B cell (primary cell): ENCODE measurements at places on chromosomes 4 and X. TPM values are rescaled to one million over a fixed set of nuclear protein-coding genes. Genes with fewer than 3 reads are reported as not detected.

HSFX3 gene
- total RNA-seq, result not detected in 2 replicates

TCEAL5 gene
- total RNA-seq, result not detected in 2 replicates

ANTXR2 gene
- total RNA-seq, result 63.0 and 68.8 TPM in 2 replicates

TEC gene
- total RNA-seq, result 8.3 and 11.7 TPM in 2 replicates

NUDT11 gene
- total RNA-seq, result 0.24 TPM in 1 of 2 replicates, not detected in the other

DNA sequence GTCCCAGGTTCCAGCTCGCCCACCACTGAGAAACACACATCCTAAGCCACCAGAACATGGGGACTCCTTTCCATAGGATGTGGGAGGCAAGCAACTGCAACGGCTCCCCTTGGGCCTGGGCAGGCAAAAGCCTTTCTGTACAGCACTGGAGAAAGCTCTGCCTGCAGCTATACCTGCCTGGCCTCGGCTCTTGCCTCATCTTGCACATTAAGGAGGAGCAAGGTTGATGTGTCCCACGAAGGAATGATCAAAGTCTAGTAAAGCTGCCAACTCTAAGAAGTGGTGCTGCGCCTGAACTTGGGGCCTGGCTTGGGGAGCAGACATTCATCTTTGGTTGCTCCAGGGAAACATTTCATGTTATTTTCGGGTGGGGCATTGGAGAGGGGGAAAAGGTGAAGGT lies 19.6 kb downstream of the CCNG2 start:
- no peaks in the 10 kb centered on the region for H3K36me3 ChIP-seq
- H3K27me3 ChIP-seq, result no peaks in the 10 kb centered on the region
- H3K27ac ChIP-seq, result no peak overlapping the region
- H3K4me3 ChIP-seq, result no peak overlapping the region
- no peak for DNase-seq

- no peak for DNase-seq
- no peaks in the 10 kb centered on the region for H3K36me3 ChIP-seq
- no peak overlapping the region for H3K4me3 ChIP-seq
Observed at GRCh38 chr4:15754323-15754722, 23.8 kb upstream of the CD38 start.

DNA sequence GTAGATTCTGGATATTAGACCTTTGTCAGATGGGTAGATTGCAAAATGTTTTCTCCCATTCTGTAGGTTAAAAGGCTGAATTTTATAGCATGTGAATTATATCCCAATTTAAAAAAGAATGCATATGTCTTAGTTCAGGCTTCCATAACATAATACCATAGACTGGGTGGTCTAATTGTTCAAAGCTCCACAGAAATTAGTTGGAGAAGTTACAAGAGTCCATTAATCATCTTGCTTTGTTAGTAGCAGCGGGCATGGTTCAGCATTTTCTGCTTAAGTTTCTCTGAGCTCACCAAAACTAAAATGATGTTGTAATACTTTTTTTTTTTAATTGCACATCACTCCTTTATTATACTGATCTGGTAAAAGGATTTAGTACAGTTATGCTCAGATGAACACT lies 1.8 kb downstream of the PGAM4 start:
- DNase-seq, result no peak
- H3K4me1 ChIP-seq, result no peaks in the 10 kb centered on the region
- H3K36me3 ChIP-seq, result no peaks in the 10 kb centered on the region
- H3K4me3 ChIP-seq, result no peak overlapping the region
- no peaks in the 10 kb centered on the region for H3K27me3 ChIP-seq

DNA sequence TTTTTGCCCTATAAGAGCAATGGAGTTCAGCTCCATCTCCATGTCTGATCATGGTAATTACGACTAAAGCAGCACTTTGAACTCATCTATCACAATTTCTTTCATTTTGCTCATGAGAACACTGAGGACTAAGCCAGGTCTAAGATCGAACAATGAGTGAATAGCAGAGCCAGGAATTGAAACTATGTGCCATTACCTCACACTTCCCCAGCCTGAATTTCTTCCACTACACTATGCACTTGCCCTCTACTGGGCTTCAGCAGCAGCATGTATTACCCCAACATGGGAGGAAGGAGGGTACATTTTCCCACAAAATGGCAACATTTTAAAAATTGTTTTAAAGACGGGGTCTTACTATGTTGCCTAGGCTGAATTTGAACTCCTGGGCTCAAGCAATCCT lies 274.7 kb upstream of the FGF13 start:
- H3K27ac ChIP-seq, result no peak overlapping the region
- no peaks in the 10 kb centered on the region for H3K4me1 ChIP-seq
- H3K36me3 ChIP-seq, result no peaks in the 10 kb centered on the region

GRCh38 chrX:46662188-46662958 lies 88.8 kb downstream of the CHST7 start:
- H3K4me3 ChIP-seq, result no peak overlapping the region
- H3K27me3 ChIP-seq, result no peaks in the 10 kb centered on the region
- no peak overlapping the region for H3K27ac ChIP-seq
- H3K36me3 ChIP-seq, result no peaks in the 10 kb centered on the region
- no peaks in the 10 kb centered on the region for H3K4me1 ChIP-seq

- H3K4me3 ChIP-seq, result no peak overlapping the region
- no peak overlapping the region for H3K27ac ChIP-seq
- no peaks in the 10 kb centered on the region for H3K27me3 ChIP-seq
- no peak for DNase-seq
- H3K4me1 ChIP-seq, result no peaks in the 10 kb centered on the region
- no peaks in the 10 kb centered on the region for H3K36me3 ChIP-seq
Observed at GRCh38 chr4:3320361-3321023, 27.7 kb downstream of the RGS12 start.

DNA sequence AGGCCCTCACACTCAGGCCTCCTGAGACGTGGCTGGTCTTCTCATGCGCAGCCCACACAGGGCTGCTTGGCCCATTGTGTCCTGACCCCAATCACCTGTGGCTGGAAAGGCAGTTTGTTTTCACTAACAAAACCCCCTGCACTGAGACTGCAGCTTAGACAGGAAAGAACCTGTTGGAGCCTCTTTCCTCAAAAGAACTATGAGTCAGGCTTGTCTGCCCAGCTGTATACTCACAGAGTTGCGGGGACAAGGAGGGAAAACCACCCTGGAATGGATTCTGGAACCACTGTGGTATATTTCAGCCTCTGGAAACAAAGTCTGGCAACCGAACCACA lies 5.2 kb upstream of the TMEM156 start:
- peaks cover 23% of the 10 kb centered on the region for H3K4me1 ChIP-seq
- no peak for DNase-seq
- no peaks in the 10 kb centered on the region for H3K27me3 ChIP-seq
- H3K36me3 ChIP-seq, result no peaks in the 10 kb centered on the region
- H3K27ac ChIP-seq, result peak overlapping the region; percentile 33

- no peak for DNase-seq
- no peaks in the 10 kb centered on the region for H3K27me3 ChIP-seq
- no peak overlapping the region for H3K4me3 ChIP-seq
- H3K4me1 ChIP-seq, result no peaks in the 10 kb centered on the region
- no peak overlapping the region for H3K27ac ChIP-seq
- H3K36me3 ChIP-seq, result no peaks in the 10 kb centered on the region
Observed at GRCh38 chr4:26049447-26049846, 135.4 kb downstream of the SMIM20 start.

DNA sequence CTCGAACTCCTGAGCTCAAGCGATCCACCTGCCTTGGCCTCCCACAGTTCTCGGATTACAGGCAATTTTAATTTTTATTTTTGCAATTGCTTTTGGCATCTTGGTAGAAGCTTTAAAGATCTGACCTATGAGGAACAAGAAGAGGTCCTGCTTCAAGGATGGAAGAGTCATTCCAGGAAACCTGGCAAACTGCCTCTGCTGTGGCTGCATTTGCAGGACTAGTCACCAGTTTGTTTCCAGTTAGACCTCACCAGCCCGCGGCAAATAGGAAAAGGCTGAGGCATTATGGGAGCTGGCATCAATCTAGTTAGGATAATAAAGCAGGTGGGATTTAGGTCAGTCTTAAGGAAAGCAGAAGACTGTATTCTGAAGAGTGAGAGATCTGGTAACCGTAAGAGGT lies 51.9 kb upstream of the LAS1L start:
- no peak for DNase-seq
- no peaks in the 10 kb centered on the region for H3K36me3 ChIP-seq
- no peaks in the 10 kb centered on the region for H3K27me3 ChIP-seq
- no peak overlapping the region for H3K27ac ChIP-seq
- peaks cover 5% of the 10 kb centered on the region for H3K4me1 ChIP-seq
- H3K4me3 ChIP-seq, result no peak overlapping the region

DNA sequence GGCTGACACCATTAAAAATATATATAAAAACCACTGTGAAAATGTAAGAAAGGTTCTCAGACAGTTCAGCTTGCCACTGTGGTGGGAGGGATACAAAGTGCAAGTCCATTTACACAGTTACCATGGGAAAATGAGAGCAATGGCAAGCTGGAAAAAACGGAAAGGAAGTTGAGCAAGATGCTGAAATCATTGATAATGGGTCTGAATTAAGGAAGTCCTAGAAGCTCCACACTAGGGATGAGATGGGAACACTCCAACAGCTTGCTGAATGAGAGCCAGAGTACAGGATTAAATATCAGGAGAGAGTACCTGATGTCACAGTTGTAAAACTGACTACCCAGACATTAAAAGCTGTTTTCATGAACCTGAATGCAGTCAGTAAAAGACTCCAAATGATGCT lies 218.6 kb downstream of the PRDM5 start:
- no peak for DNase-seq
- H3K4me3 ChIP-seq, result no peak overlapping the region
- no peak overlapping the region for H3K27ac ChIP-seq
- no peaks in the 10 kb centered on the region for H3K36me3 ChIP-seq
- no peaks in the 10 kb centered on the region for H3K4me1 ChIP-seq

- H3K4me3 ChIP-seq, result no peak overlapping the region
- no peaks in the 10 kb centered on the region for H3K36me3 ChIP-seq
- no peaks in the 10 kb centered on the region for H3K27me3 ChIP-seq
- H3K4me1 ChIP-seq, result peaks cover 17% of the 10 kb centered on the region
- H3K27ac ChIP-seq, result no peak overlapping the region
- DNase-seq, result peak; percentile 10
Observed at GRCh38 chrX:45714866-45715265, 514.2 kb upstream of the DIPK2B start.

- no peaks in the 10 kb centered on the region for H3K36me3 ChIP-seq
- no peak overlapping the region for H3K27ac ChIP-seq
- H3K4me1 ChIP-seq, result no peaks in the 10 kb centered on the region
- no peak overlapping the region for H3K4me3 ChIP-seq
- DNase-seq, result no peak
Observed at GRCh38 chr4:92270908-92271307, 32.9 kb upstream of the GRID2 start.

- H3K4me3 ChIP-seq, result no peak overlapping the region
- no peak for DNase-seq
- no peak overlapping the region for H3K27ac ChIP-seq
- H3K27me3 ChIP-seq, result no peaks in the 10 kb centered on the region
Observed at GRCh38 chrX:16148896-16149295, 18.4 kb upstream of the MAGEB17 start.
